ENCODE measurements at places on chromosomes 16 and 17. TPM values are rescaled to one million over a fixed set of nuclear protein-coding genes. Genes with fewer than 3 reads are reported as not detected.

ENKD1 gene
- total RNA-seq = 8.9 TPM

DNA sequence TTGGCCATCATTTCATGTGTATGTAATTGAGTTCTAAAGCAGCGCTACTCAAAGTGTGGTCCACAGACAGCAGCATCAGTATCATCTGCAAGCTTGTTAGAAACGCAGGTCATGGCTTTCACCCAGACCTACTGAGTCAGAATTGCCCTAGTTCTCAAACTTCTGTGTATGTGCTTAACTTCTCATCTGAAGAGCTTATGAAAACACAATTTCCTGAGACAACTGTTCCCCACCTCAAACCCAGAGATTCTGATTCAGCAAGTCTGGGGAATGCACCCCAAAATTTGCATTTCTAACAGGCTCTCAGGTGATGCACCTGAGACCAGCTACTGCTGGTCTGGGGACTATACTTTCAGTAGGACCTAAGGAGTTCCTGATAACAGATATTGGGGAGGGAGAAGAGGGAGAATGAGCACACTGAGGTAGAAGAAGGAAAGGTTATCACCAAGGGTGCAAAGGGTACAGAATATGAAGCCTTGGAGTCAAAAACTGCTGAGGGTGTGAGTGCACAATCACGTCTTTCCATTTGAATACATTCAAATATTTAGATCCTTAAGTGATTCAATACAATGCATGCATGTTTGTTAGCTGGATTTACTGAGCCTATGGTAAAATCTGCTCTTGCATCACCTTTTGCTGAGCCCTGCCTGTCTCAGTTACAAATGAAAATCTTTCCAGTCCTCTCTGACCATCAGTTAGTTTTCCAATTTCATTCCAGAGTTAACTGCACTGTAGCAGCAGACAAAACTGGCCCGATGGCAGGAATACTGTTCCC lies 29.2 kb upstream of the SKAP1 start:
- H3K36me3 ChIP-seq = no peaks in the 10 kb centered on the region
- H3K4me1 ChIP-seq = peaks cover 18% of the 10 kb centered on the region
- no peak overlapping the region for H3K4me3 ChIP-seq
- no peak overlapping the region for H3K27ac ChIP-seq

- H3K27me3 ChIP-seq = no peaks in the 10 kb centered on the region
- peaks cover 33% of the 10 kb centered on the region for H3K4me1 ChIP-seq
- no peak for DNase-seq
These were observed 1.1 kb downstream of the ACTG1 start for GRCh38 chr17:81511554-81511803.

GRCh38 chr17:44223541-44224071 lies 4.1 kb upstream of the UBTF start:
- H3K27me3 ChIP-seq = no peaks in the 10 kb centered on the region
- no peak overlapping the region for H3K4me3 ChIP-seq
- no peak overlapping the region for H3K27ac ChIP-seq
- no peaks in the 10 kb centered on the region for H3K36me3 ChIP-seq
- no peak for DNase-seq
- H3K4me1 ChIP-seq = peaks cover 5% of the 10 kb centered on the region

DNA sequence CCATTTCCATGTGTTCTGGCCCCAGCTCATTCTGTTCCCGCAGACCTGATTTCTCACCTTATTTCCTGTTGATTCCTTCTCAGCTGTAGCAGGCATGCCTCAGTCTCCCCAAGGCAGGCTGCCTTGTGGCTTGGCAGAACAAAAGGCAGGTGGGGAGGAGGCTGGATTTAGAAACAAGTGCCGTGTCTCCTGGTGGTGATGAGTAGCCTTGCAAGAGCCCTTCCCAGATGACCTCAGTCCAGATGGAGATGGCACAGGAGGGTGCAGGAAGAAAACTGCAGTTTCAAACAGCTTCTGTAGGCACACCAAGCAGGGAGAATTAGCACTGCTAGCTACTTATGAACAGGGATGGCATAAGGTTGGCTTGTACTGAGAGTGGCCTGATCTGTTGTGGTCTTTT lies 64.6 kb downstream of the ARHGAP44 start:
- no peaks in the 10 kb centered on the region for H3K4me1 ChIP-seq
- H3K27ac ChIP-seq = no peak overlapping the region
- no peaks in the 10 kb centered on the region for H3K36me3 ChIP-seq
- DNase-seq = no peak
- H3K27me3 ChIP-seq = no peaks in the 10 kb centered on the region
- H3K4me3 ChIP-seq = no peak overlapping the region

SEPTIN1 gene
- total RNA-seq = 0.21 TPM
